ENCODE measurements at places on chromosomes 2 and 18.

GRCh38 chr18:80245781-80246444 lies 1.4 kb downstream of the PARD6G start:
- no peak for DNase-seq

GRCh38 chr2:236562434-236562833 lies 7.2 kb upstream of the ACKR3 start:
- DNase-seq = no peak

GRCh38 chr2:164146441-164146840 lies 410.6 kb upstream of the FIGN start:
- DNase-seq = no peak

GRCh38 chr2:36423172-36423571 lies 67.6 kb downstream of the CRIM1 start:
- no peak for DNase-seq

DNA sequence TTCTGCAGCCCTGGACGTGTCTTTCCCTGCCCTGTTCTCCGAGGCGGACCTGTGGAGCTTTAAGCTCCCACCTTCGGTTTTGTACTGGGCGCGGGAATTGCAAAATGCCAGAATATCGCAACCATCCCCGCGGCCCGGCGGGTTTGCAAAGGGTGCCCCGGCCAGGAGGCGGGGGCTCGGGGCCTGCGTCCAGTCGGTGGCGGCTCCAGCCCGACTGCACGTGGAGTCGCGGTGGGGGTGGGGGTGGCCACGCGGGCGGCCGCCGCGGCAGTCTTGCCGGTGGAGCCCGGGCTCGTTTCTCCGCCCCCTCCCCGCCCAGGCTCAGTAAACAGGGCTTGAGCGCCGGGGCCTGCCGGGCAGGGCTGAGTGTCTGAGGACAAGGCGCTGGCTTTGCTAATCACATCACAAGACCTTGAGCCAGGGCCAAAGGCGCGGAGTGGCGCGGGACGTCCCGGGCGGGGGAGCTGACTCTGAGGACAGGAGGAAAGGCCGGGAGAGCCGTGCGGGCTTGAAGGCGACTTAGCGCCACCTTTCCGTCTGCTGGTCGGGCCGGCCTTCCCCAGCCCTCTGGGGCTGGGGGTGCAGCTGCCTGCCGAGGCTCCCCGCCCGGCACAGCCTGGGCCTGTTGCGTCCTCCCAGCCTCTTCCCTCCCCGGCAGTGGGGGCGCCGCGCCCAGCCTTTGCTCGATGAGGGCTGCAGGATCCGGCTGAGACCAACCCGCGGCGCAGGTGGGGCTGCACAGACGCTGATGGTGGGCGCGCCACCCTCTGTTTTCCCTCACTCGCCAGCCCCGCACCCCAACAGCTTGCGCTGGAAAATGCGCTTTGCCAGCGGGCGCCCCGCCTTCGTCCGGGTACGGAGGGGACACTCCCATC lies 786 bp upstream of the ZFP36L2 start:
- peak; percentile 66 for DNase-seq

- no peak for DNase-seq
Measured at GRCh38 chr2:200687922-200688920, 102.4 kb downstream of the AOX1 start.

DNA sequence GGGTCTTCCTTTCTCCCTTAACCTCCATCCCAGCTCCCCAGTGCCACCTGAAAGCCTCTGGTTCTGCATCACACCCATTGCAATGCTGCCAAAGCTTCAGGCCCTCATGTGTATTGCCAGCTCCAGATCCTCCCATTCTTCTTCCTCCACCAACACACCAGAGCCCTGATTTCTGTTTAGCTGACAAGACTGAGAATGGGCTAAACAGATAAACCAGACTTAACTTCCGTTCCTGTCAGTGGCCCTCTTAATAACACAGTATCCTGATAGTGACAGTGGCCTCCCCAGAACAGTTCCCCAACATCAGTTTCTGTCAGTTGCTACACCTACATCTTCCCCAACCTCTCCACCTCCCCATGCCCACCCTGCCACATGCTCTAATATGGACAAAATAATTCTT lies 31.3 kb upstream of the C1D start:
- DNase-seq = no peak

DNA sequence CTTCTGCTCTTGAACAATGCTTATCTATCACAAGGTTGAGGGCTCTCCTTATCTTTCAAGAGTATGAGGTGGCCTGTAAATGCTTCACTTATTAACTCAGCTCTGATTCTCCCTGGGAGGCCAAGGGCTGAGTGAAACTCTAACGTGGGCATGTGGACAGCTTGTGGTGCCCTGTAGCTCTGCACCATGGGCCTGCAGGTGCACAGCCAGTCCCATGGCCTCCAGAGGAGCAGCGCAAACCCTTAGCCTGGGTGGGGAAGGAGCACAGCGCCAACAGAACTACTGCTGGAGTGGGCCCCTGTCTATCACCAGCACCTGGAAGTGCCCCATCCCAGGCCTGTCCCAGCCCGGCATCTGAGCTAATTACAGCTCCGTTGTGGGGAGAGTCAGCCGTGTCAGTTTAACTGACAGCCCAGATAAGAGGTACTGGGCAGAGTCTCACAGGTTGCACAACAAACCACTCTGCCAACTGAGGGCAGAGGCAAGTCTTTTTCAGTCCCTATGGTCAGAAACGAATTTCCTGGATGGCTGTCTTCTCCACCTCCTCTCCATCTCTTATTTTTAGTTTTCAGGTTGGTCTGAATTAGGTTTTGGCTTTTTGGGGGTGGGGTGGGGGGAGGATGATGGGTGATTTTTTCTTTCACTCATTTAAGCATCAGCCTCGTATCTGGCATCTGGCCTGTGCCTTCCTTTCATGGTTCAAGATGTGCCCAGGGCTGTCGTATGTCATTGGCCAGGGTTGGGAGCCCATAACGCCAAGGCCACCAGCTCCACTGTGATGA lies 219.5 kb downstream of the BCL2 start:
- no peak for DNase-seq

DNA sequence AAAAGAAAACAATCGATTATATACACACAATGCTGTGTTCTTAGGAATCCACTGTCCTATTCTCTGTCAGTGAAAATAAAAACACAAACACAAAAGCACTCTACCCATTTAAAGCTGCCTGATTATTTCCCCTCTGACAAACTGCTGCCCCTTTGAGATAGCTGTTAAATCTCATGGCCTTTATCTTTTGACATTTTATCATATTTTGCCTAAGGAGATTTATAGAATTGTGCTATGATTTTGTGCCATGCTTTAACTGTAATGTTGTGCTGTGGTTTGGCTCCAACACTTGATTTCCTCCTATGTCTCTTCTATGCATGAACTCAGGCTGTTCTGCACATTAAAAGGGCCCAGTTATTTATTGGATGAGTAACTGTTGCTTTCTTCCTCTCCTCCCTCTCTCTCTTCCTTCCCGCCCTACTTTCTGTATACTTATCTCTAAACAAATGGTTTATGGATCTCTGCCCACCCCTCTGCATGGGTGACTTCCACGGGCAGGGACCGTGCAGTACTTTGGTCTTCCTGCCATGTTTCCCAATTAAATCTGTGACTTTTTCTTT lies 1096.6 kb downstream of the TSN start:
- no peak for DNase-seq

- DNase-seq = no peak
Measured at GRCh38 chr2:218708086-218708485, 2.5 kb upstream of the TTLL4 start.

DNA sequence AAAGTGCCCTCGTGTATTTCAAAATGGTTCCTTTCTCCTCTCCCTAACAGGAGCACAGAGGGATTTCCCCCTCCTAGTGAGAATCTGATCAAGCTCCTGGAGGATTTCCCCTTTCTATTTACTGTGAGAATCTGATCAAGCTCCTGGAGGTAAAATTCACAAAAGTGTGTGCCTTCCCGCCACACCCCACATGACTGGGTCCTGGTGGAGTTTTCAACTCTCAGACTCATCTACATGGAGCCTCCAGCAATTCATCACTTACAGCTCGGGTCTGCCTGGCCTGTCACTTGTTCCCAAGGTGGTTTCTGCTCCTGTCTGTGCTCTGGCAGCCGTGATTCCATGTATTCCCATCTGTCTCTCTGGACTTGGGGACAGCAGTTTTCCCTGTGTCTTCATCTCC lies 590.7 kb downstream of the FBXO15 start:
- no peak for DNase-seq

DNA sequence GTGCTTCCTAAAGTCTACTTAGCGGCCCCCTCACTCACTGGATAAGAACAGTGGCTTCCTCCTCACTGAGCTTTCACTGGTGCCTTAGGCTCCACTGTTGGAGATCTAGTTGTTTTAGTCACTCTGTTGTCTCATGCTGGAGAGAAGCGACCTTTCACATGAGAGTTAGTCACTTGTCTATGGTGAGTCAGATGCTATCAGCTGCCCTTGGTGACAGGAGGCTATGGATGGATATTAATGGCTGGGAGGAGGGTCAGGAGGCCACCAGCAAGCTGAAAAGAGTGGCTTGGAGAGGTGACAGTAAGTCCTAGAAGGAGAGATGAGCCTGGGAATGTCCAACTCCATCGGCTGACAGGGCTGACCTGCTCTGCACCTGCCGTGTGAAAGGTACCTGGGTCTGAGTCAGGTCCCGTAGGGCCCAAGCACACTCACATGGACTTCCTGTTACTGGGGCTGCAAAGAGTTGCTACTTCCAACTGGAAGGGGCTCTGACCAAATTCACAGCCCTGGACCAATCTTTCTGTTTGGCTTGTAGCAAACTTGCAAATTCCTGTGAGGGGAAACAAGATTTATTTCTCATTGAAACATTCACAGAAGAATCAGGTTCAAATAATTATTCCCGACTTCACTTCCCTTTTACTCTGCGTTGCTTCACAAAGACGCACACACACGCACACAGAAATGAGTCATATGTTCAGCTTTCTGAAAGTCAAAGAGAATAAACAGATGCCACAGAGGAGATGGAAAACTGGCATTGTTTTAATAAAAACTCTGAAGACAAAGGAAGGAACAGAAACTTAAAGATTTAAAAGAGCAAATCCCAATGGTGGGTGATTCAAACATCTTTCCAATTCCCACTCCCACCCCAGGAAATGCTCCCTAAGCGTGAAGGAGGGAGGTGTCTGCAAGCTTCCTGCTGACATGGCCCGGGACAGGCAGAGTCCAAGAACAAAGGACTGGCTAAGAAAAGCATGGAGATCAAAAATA lies 203.5 kb upstream of the TWIST2 start:
- no peak for DNase-seq

DNA sequence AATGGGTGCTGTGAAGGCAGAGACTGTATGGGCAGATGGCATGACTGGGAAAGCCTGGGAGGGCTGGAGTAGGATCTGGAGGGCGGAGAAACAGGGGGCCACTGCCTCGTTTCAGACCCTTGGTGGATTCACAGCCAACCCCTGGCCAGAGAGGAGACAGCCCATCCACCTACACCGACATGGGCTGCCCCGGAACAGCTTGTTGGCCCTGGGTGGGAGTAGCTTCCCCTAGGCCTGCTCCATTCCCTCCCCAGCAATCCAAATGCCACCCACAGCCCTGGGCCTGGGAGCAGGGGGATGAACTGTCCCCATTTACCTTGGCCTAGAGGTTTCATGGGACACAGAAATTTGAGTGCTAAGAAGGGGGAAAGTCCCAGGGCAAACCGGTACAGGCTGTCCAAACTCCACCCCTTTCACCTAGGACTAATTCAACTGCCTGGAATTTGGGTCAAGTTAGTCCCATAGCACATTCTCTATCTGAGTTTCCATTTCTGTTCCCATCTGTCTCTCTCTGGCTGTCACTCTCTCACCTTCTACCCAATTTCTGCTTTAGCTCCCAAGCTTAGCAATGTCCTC lies 37.0 kb downstream of the LBH start:
- no peak for DNase-seq

GRCh38 chr18:10304853-10305252 lies 149.6 kb upstream of the APCDD1 start:
- DNase-seq = no peak

GRCh38 chr2:202808754-202809153 lies 62.8 kb downstream of the ICA1L start:
- DNase-seq = no peak

DNA sequence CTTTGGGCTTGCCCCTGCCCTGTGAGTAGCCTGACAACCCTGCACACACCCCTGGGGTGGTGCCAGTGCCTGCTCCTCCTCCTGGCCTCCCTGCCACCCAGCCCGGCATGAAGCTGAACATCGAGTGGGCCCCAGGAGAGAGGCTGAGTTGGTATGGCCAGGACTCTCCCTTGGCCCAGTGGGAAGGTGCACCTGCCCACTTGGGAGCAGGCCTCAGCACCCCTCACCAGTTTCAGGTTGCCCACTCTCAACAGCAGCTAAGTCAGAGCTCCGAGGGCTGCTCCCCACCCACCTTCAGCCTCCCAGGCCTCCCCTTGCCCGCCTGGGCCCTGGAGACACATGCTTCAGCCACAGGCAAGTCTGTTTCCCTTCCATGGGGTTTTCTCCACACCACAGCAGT lies 203.1 kb downstream of the KLHL29 start:
- DNase-seq = no peak

DNA sequence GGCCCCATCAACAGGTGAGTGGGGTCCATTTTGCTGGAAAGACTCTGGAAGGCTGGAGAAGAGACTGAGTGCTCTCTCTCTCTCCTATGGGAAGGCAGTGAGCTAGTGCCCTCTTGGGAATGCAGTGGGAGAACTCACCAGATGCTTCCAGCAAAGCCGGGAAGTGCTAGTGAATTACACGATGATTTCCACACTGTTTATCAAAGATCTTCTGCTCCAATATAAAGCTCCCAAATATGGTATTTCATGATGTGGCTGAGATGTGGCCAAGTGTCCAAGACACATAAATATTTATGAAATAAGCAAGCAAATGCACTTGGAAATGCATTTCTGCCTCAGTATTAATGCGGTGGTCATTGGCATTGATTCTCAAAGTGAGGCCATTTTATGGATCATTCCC lies 135.9 kb downstream of the VAPA start:
- DNase-seq = no peak

GRCh38 chr18:35455926-35456763 lies 41.6 kb downstream of the INO80C start:
- no peak for DNase-seq

GRCh38 chr2:102337012-102337411 lies 18.6 kb upstream of the IL18R1 start:
- no peak for DNase-seq

DNA sequence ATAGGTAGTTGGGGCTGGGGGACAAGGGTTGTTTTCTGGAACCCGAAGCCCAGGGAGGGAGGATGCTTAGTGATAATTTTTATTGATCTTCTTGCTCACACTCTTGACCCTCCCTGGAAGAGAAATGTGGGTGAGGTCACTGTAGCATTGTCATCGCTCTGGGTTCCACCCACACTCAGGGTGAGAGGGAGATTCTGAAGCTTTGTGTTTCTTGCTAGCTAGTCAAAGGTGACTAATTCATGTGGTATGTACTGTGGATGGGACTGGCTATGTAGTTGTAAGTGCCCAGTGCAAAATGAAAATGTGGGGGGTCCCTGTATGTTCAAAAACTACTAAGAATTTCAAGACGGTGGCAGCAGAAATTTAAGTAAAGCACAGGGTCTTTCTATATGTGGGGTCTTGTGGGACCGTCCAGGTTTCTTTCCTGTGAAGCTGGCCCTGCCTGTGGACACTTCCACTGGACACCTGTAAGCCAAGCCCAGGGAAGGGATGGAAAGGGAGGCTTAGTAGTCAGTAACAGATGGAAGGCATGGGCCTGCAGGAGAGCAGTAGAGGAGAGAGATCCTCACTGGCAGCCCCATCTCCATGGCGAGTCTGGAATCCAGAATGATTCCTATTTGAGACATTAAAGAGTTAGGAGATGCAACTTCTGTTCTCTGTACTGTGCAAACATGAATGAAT lies 35.0 kb downstream of the TSN start:
- DNase-seq = no peak

Measured in cortex of kidney (tissue), 1 donor.